Activated CD4-positive, alpha-beta memory T cell treated with anti-CD3 and anti-CD28 coated beads, Interleukin-2, amount 10 ng/mL, durations not matched to agents 7 days and 5 days (primary cell): ENCODE measurements at places on chromosomes 7 and 10. TPM values are rescaled to one million over a fixed set of nuclear protein-coding genes. Genes with fewer than 3 reads are reported as not detected.

RUFY2 gene
- total RNA-seq = 13.3 TPM

- H3K4me1 ChIP-seq = no peaks in the 10 kb centered on the region
- H3K4me3 ChIP-seq = no peak overlapping the region
- no peak for DNase-seq
- no peak overlapping the region for H3K27ac ChIP-seq
- no peaks in the 10 kb centered on the region for H3K36me3 ChIP-seq
Observed at GRCh38 chr10:50936335-50936734, 50.9 kb upstream of the A1CF start.

GRCh38 chr10:5649746-5650145, 16.6 kb downstream of the ASB13 start:
- no peak overlapping the region for H3K27ac ChIP-seq
- H3K36me3 ChIP-seq = no peaks in the 10 kb centered on the region
- H3K4me3 ChIP-seq = no peak overlapping the region
- peaks cover 7% of the 10 kb centered on the region for H3K4me1 ChIP-seq

- no peaks in the 10 kb centered on the region for H3K4me1 ChIP-seq
- H3K27me3 ChIP-seq = no peaks in the 10 kb centered on the region
- H3K27ac ChIP-seq = no peak overlapping the region
Observed at GRCh38 chr7:119783799-119784198, 489.2 kb upstream of the KCND2 start.

GRCh38 chr7:128419257-128419656, 9.5 kb upstream of the IMPDH1 start:
- H3K27ac ChIP-seq = no peak overlapping the region
- peaks cover 7% of the 10 kb centered on the region for H3K27me3 ChIP-seq
- no peak for DNase-seq
- no peaks in the 10 kb centered on the region for H3K36me3 ChIP-seq
- H3K4me3 ChIP-seq = no peak overlapping the region
